Activated CD8-positive, alpha-beta memory T cell treated with anti-CD3 and anti-CD28 coated beads for 4 hours (primary cell): ENCODE measurements at places on chromosomes 7 and 10.
A peak's percentile ranks its signal among the peaks of the same experiment; 100 is the strongest.

GRCh38 chr7:117907049-117907640 is 33.9 kb upstream of the CTTNBP2 start:
- DNase-seq = no peak

DNA sequence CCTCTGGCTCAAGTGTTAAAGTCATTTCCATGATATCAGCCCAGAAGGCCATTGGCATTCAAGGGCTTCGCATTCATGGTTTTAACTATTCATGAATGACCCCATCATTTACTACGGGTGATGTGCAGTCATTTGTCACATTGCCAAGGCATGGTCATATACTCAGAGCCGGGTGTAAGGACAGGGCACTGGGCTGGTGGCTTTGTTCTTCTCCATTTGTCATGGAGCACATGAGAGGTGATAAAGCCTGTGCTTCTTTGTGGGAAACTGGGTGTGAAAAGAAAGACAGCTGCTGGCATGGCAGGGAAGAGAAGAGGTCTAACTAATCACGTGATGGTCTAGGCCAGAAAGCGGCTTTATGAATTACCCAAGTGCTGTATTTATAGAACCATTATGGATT is 132.2 kb upstream of the PLXNA4 start:
- DNase-seq = no peak

- DNase-seq = no peak
Observed at GRCh38 chr10:62538606-62539005, 164.4 kb downstream of the ZNF365 start.

DNA sequence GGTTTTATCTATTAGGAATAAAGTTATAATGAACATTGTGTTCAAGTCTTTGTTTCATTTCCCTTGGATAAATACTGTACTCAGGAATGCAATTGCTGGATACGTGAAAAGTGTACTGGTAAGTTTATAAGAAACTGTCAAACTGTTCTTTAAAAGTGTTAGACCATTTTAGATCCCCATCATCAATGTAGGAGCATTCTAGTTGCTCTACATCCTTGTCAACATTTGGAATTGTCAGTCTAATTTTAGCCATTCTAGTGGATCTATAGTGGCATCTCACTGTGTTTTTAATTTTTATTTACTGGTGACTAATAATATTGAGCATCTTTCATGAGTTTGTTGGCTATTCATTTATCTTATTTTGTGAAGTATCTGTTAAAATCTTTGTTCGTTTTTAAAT is 354.0 kb upstream of the NRP1 start:
- DNase-seq = no peak

- DNase-seq = no peak
Observed at GRCh38 chr10:132390170-132390920, 6.7 kb upstream of the PWWP2B start.

GRCh38 chr7:45188736-45189135 is 31.1 kb downstream of the RAMP3 start:
- DNase-seq = no peak

DNA sequence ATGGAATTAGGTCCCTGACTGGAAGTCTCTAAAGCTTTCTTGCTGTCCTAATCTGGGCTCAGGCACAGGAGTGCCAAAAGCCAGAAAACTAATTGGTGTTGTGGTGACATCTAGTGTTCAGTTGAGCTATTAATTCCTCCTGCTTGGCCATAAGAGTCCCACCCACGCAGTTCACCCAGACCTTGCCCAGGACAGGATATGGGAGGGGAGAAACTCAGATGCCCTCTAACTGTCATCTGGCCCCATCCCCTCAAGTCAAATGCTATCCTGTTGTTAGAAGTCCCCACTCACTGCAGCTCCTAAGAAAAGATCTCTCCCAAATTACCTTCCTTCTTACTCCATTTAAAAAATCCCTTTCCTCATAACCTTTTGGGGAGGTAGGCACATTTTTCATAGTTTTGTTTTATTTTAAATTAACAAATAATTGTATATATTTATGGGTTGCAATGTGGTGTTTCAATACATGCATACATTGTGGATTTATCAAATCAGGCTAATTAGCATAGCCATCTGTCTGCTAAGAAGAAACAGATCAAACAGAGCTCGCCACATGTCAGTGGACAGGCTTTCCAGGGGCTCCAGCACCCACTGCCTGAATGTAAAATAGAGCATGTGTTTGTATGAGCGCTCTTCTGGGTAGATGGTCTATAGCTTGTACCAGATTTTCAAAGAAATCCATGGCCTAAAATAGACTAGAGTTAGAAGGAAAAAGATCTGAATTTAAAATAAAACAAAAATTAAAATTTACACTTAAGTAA is 84.0 kb downstream of the GSAP start:
- peak; percentile 5 for DNase-seq

GRCh38 chr10:5449227-5449626 is 36.9 kb downstream of the NET1 start:
- DNase-seq = no peak

DNA sequence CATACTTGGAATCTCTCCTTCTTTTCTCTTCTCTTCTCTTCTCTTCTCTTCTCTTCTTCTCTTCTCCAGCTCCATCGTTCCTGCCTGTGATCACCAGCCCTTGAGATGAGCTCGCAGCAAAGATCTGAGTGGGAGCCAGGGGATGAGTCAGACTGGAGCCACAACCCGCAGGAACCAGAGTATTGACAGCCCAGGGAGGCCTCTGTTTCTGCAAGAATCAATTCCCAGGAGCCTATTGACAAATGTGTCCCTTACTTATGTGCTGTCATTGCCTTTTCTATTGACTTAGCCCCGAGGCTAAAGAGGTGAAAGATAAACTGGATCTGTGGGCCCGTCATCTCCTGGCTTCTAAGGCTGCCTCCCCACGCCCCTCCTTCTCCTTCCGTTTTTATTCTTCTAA is 13.1 kb upstream of the HABP2 start:
- DNase-seq = no peak

GRCh38 chr10:102802920-102803534 is 34.2 kb downstream of the CYP17A1 start:
- no peak for DNase-seq

- no peak for DNase-seq
Observed at GRCh38 chr7:120729245-120729644, 128.7 kb downstream of the TSPAN12 start.

- DNase-seq = no peak
Observed at GRCh38 chr10:118754229-118754555, 578 bp downstream of the CACUL1 start.

- DNase-seq = no peak
Observed at GRCh38 chr10:58723186-58723585, 210.5 kb downstream of the BICC1 start.

- no peak for DNase-seq
Observed at GRCh38 chr10:129272866-129273650, 194.0 kb upstream of the MGMT start.

DNA sequence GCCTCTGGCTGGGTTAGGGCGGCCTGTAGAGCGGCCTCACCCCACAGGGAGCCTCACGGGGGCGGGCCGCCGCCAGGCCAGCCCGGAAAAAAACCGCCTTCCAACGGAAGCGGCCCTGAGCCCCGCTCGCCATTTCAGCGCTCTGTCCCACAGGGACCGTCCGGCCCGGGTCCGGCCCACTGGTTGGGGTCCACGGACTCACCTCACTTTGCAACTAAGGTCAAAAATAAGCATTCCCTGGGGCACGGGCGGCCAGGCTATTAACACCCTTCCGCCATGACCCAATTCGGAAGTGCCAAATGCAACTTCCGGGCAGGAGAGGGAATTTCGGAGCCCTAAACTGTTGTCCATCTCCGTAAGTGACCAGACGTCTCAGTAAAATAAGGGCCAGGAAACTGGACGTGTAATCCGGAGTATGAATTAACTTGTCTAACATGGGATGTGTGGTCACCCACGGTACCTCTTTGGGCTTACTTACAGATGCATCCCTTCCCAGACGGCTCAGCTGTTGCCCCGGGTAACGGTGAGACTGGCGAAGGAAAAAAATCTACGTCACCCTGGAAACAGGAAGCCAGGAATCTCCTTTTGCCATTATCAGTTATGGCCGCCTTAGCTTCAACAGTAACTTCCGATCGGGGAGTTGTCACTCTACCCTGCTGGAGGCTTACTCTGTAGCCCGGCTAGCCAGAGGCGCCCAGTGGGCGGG is at the start of gene BBIP1:
BBIP1 (minus strand) TSS at position 538 of the 706 bp plus-strand sequence. CDS start 1,023 bp downstream, outside the sequence.
- DNase-seq = no peak

GRCh38 chr7:82419200-82419599 is 24.4 kb downstream of the CACNA2D1 start:
- DNase-seq = no peak

DNA sequence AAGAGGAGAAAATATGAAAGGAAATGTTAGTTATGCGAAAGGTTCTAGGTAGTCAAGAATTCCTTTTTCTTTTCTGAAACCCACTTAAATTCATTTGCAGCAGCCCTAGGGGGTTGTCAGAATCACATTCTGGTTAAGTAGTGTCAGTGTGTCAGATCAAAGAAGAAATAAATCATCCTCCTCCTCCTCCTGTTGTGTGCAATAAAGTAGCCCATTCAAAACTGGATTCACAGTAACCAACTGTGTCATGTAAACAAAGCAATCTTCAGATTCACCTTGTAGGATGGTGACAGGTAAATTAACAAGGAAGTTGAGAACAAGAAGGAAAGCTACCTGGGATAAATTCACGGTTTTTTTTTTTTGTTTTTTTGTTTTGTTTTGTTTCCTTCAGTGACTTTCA is 127.5 kb downstream of the NSUN6 start:
- DNase-seq = no peak

GRCh38 chr10:59003203-59003602 is 173.2 kb upstream of the PHYHIPL start:
- no peak for DNase-seq

- no peak for DNase-seq
Observed at GRCh38 chr7:15650787-15651186, 35.7 kb downstream of the MEOX2 start.

GRCh38 chr7:50364645-50365044 is 60.1 kb downstream of the IKZF1 start:
- DNase-seq = no peak

DNA sequence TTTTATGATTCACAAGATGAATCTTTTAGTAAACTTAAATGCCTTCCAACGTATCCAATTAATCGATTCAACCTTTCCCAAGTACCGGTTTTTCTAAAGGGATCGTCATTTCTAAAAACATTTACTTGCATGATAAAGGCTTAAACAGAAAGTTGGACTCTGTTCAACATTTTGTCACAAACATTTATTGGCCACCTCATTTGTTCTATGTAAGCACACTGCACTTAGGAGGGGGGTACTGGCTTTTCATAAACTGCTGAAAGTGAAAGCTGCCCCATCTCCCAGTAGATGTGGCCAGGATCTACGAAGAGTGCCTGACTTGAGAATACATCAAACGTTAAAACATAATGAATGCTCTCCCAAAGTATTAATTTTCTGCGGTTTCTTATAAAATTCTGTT is 37.3 kb upstream of the LAMB4 start:
- DNase-seq = no peak

- no peak for DNase-seq
Observed at GRCh38 chr10:60731134-60731885, 47.0 kb upstream of the CDK1 start.

DNA sequence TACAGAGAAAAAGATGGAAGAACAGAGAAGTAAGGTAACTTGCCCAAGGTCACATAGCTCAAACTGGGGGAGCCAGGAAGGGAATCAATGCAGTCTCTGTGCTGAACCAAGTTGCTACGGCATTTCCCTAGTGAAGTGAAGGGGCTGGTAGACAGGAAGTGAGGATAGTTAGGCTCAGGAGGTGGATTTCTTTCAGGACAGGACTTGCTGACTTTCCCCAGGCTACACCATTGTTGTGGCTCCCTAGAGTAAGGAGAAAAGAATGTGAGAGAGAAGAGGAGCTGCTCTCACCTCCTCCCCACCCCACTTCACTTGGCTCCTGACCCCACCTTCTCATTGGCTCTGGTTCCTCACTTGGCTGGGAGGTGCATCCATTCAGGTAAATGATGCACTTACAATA is 316.9 kb downstream of the INHBA start:
- no peak for DNase-seq

DNA sequence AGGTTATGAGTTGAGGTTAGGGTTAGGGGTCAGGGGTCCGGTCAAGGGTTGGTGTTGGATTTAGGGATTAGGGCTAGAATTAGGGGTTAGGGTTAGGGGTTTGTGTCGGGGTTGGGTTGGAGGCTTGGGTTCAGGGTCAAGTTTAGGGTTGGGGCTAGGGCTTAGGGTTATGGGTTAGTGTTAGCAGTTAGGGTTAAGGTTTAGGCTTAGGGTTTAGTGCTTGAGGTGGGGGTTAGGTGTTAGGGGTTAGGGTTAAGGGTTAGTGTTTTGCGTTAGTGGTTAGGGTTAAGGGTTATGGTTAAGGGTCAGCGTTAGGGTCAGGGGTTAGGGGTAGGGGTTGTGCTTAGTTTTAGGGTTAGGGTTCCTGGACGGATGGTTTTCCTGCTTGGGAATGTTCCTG is 1.7 kb upstream of the SYCE1 start:
- DNase-seq = no peak

- no peak for DNase-seq
Observed at GRCh38 chr10:4291990-4292389, 507.0 kb upstream of the KLF6 start.

- DNase-seq = peak; percentile 67
Observed at GRCh38 chr10:69089638-69090599, 2.0 kb downstream of the SRGN start.

GRCh38 chr10:2445370-2445769 is 622.0 kb upstream of the PFKP start:
- DNase-seq = no peak

- no peak for DNase-seq
Observed at GRCh38 chr7:85172530-85172941, 14.3 kb downstream of the SEMA3D start.

- DNase-seq = no peak
Observed at GRCh38 chr7:7798510-7798909, 80.1 kb upstream of the RPA3 start.

DNA sequence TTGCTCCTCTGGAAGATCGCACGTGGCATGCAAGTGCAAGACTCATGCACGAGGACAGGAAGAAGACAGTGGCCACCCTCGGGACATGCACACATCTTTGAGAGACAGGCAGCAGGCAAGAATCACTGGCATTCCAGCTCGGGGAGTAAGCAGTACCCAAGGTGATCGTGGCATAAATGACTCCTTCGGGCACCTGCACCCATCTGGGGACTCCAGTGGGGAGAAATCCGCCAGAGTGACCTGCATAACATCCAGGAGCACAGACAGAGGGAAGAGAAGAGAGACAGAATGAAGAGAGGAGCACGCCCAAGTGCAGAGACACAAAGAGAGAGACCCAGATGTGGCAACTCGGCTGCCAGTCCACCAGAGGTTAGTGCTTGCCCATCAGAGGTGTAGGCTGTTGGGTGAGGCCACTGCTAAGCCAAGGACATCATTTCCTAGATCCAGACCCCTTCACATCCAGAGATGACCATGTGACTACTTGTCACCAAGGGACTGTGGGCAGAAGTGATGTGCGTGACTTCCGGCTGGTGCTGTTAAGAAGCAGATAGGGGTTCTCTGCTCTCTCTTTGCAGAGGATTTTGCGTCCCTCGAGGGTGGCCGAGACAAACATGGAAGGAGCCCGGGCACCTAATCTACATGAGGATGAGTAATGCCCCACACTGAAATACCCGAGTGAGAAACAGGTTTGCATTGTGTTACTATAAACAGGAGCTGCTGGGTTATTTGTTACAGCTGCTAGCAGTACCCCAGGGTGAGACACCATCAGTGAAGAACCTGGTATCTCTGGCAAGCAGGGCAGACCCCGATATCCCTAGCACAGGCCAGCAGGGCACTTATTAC is 80.6 kb downstream of the VWA2 start:
- no peak for DNase-seq

GRCh38 chr10:62380016-62380415 is 5.8 kb downstream of the ZNF365 start:
- no peak for DNase-seq
